ENCODE measurements at places on chromosomes 5 and 9. TPM values are rescaled to one million over a fixed set of nuclear protein-coding genes. Genes with fewer than 3 reads are reported as not detected.

DNA sequence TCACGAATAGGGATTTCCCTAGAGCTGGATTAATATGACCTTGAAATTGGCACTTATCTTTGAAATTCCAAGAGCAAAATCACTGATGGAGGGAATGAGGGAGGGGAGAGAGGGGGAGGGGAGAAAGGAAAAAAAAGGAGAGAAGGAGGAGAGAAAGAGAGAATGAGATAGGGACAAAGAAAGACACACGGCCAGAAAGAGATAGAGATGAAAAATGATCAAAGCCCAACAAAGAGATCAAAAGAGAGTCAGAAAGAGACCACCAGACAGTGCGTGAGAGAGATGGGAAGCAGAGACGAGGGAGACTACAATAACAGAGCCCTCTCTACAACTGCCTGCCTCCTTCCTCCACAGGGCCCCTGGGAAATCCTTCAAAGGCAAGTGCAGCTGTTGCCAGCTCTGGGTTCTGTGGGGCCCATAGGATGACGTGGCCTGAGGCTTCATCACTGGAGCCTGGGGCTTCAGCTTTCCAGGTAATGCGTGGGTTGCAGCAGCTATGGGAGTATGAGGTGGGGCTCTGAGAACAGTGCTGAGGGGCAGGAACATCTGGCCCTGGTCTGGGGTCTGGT, 58.3 kb upstream of the SHB start:
- no peak overlapping the region for H3K27ac ChIP-seq
- no peak overlapping the region for H3K4me3 ChIP-seq
- no peaks in the 10 kb centered on the region for H3K4me1 ChIP-seq
- no peaks in the 10 kb centered on the region for H3K36me3 ChIP-seq

GRCh38 chr9:136754059-136754572, 3.9 kb downstream of the LCN8 start:
- no peak for DNase-seq
- no peaks in the 10 kb centered on the region for H3K27me3 ChIP-seq
- no peak overlapping the region for H3K4me3 ChIP-seq
- peaks cover 3% of the 10 kb centered on the region for H3K4me1 ChIP-seq

DNA sequence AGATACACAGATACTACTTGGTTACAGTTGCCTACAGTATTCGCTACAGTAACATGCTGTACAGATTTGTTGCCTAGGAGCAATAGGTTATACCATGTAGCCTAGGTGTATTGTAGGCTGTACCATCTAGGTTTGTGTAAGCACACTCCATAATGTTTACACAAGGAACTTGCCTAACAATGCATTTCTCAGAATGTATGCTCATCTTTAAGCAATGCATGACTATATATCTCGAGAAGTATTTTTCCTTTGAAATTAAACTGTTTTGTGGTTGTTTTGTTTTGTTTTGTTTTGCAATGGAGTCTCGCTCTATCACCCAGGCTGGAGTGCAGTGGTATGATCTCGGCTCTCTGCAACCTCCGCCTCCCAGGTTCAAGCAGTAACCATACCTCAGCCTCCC, 25.3 kb downstream of the LRRC70 start:
- no peaks in the 10 kb centered on the region for H3K4me1 ChIP-seq
- no peak overlapping the region for H3K27ac ChIP-seq
- no peaks in the 10 kb centered on the region for H3K36me3 ChIP-seq
- no peak overlapping the region for H3K4me3 ChIP-seq
- no peaks in the 10 kb centered on the region for H3K27me3 ChIP-seq
- no peak for DNase-seq

The SHC3 gene
- total RNA-seq = 0.64 TPM

Measured in neural progenitor cell (in vitro differentiated cells).